ENCODE measurements at places on chromosomes 7 and 10.

- DNase-seq, result no peak
These were observed 77.8 kb upstream of the ATP6V0A4 start for GRCh38 chr7:138875794-138876193.

GRCh38 chr10:58372607-58373441, 12.4 kb upstream of the TFAM start:
- no peak for DNase-seq

GRCh38 chr7:40647719-40648118, 512.9 kb downstream of the SUGCT start:
- DNase-seq, result no peak

- DNase-seq, result no peak
These were observed 35.8 kb upstream of the ELN start for GRCh38 chr7:73992101-73992562.

GRCh38 chr10:124084708-124085107, 8.7 kb downstream of the CHST15 start:
- DNase-seq, result no peak

DNA sequence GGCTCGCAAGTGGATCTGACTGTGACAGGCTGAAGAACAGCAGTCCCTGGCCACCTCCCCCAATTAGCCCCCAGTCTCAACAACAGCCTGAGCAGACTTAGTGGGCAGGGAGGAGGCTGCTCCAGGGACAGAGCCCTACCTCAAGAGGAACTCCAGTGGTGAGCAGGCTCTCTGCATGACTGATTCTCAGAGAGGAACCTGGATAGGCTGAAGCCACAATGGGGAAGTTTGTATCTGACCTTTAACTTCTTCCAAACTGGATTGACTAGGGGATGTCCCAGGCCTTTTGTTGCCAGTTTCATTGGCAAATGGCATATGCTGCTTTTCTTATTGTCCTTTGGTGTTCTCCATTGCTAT, 93.0 kb downstream of the ARHGAP22 start:
- DNase-seq, result no peak

DNA sequence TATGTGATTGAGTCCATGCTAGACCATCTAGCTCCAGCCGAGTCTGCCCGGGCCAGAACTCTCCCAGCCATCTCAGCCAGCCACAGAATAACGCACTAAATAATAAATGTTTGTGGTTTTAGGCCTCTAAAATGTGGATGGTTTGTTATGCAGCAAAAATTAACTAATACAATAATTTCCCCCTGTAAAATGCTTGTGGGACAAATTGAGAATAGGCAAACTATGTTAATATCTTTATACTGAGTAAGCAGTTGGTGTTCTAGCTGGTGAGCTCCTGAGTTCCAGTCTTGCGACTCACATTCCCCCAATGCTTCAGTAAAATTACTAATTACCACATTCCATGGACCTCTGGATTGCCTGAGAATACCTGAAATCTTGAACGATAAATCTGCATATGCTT, 316.8 kb upstream of the NFE2L3 start:
- DNase-seq, result no peak

- DNase-seq, result no peak
These were observed 59.0 kb downstream of the YKT6 start for GRCh38 chr7:44259547-44260457.

DNA sequence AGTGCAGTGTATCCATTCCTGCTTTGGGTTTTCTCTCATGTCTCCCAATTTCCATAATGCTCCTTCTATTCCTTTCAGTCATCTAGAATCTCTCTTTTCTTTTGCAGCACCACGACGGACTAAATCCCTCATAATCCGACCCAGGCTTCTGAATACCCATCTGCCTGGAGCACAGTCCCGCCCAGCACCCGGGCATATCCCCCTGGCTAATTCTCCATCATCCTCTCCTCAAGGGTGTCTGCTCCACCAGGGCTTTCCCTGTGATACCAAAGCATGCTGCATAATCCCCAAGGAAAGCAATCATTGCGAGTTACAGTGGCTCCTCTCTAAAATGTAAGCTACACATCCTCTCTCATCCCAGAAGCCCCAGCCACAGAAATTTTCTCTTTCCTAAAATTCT, 321.9 kb downstream of the CCDC3 start:
- no peak for DNase-seq

DNA sequence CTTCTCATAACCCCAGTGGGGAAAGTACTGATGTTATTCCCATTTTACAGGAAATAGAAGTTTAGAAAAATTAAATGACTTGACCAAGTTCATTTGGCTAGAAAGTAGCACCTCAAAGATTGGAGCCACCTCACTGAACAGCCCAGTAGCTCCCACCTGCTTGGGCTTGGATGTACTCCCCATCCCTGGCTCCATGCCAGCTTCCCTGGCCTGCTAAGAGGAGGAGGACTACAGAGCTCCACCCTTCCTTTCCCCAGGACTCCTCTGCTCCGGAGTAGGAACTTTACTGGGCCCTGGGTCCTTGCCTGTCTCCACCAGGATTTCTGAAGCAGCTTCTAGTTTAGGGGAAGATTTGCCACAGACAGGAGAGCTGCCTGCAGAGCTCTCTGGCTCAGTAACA, 3.1 kb downstream of the HPS6 start:
- no peak for DNase-seq

DNA sequence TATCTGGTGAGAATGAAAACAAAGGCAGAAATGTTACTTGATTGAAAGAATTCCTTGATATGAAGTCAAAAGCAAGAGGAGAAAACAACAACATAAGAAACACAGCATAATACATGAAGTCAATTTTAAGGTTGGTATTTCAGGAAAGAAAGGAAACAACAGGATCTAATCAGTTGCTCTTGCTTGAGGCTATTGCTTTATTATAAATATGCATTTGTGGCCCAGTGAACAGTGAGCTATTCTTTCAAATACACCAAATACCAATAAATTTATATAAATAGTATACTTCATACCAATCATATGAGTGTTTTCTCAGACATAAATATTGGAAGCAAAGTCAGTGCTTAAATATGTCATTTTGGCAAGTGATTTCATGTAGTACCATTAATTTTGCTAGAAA, 806.6 kb downstream of the NXPH1 start:
- no peak for DNase-seq

DNA sequence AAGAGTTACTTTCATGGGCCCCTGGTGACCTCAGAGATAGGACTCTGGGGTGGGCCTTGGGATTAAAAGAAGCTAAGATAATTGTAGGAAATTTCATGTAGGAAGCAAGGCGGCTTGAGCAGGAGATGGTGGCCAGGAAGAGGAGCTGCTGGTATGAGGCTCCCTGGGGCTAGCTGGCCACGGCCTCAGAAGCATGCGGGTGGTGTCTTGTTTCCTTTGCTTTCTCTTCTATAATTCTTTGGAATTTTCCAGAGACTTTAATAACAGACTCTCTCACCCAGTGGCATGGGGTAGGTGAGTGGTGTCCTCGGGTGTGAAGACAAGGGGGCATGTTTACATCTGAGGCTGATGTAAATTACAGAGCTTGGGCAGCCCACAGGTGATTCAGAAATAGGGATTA, 41.9 kb upstream of the KDM7A start:
- no peak for DNase-seq

- no peak for DNase-seq
These were observed 32.9 kb downstream of the AUTS2 start for GRCh38 chr7:69631131-69631530.

GRCh38 chr7:130371046-130371445, 9.2 kb upstream of the CPA1 start:
- no peak for DNase-seq

DNA sequence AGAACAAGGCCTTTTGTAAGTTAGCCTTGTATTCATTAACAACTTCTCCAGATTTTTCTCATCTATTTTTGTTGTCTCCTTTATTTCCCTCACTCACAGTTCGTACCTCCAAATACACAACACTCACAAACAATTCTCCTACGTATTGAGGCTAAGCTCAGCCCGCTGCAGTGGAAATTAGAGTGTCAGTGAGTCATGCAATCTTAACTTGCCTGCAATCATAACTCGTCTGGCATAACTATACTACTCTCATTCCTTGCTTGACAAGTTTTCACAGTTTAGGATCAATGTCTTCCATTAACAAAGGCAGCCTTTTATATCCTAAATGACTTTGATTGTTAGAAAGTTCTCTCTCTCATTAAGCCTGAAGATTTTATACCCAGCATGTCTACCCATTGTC, 23.8 kb downstream of the TMEM196 start:
- no peak for DNase-seq

DNA sequence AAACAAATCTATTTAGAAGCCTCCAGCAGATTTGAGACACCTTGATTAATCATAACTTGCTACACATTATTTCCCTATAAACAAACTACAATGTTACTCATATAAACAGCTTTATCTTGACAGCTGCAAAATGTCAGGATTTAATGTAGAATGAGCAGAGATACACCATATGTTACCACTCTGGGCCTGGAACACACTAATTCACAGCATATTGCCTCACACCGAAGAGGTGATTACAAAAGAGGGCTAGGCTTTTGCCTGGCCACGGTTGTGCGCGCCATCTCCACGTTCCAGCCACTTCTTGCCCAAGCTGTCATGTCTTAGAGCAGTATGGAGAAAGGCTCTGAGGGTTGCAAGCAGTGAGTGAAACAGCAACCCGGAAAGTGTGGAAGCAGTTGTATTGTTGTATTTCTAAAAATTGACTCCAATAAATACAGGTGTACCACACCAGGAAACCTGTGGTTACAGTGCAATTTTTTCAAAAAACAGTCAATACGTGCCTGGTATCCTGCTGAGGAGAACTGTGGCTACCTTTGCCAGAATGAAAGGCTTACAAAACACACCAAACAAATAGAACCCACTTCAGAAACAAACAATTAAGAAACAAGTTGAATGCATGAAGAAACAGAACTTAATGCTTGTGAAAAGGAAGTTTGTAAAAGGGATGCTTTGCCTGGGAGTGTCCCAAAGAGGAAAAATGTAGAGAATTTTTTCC, 498.1 kb downstream of the PLXNA4 start:
- DNase-seq, result no peak

DNA sequence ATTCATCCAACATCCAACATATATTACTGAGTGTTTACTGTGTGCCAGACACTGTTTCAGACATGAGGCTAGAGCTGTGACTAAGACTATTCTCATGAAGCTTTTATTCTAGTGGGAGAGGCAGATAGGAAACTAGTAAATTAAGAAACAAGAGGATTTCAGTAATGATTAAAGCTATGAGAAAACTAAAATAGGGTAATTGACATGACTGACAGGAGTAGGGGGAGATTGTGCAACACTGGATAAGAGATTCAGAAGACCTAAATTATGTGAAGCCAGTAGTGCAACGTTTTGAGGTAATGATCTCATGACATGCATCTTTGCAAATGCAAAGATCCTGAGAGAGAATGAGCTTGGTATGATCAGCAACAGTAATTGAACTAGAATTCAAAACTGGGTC, 48.6 kb upstream of the MKLN1 start:
- no peak for DNase-seq

DNA sequence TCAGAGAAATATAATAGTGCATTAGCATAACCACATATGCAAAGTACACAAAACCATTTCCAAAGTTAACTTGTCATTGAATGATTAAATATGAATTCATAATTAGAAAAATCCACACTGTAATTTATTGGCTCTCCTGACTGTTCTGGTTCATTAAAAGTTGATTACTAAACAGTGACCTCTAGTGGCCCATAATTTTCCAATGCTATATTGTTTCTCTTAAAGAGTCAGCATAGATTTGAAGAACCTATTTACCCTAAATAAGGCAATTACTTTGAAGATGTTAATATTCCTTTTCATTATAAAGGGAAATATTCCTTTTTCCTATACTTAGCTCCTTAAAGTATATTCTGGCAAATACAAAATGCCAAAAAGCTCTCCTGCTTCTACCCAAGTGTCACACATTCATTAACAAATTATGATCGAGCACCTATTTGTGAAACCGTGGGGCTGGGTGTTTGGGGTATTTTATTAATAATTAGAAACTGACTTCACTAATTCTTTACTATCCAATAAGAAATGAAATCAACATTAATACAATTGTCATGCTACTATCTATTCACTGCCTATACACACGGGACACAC, 86.2 kb downstream of the HIBADH start:
- no peak for DNase-seq

DNA sequence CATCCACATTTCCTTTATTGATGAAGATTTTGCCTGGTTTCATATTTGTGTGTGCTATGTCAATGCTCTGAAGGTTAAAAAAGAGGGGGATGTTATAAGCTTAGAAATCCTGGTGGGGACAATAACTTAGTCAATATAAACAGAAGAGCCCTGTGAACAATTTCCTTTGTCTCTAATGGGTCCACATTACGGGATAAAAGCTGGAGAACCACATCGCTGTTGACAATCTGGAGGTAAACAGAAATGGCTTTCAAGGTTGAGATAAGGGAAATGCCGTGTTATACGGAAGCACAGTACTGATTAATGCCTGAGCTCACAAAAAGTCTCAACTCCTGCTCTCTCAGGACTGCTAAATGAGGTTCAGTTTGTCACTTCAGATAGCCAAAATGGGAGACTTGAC, 16.8 kb downstream of the ASAH2 start:
- no peak for DNase-seq

Data from iPS DF 19.7 (cell line).